ENCODE measurements at places on chromosomes 16 and 17.

GRCh38 chr16:84947996-84948850 lies 63.1 kb downstream of the ZDHHC7 start:
- DNase-seq = no peak

DNA sequence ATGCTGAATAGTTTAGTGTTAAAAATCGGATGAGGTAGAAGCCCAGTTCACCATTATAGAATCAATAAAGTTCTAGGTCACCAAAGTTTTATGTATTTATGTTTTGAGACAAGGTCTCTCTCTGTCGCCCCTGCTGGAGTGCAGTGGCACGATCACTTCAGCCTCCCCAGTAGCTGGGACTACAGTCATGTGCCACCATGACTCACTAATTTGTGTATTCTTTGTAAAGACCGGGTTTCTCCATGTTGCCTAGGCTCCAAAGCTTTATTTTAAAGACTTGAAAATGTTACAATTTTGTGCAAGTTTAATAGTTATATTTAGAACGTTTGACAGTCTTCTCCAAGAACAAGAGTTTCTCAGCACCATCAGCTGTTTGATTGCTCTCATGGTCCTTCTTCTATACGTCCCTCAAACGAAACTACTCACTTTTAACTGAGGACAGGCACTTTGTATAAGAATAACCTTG lies 32.1 kb downstream of the NDE1 start:
- peak; percentile 25 for DNase-seq

DNA sequence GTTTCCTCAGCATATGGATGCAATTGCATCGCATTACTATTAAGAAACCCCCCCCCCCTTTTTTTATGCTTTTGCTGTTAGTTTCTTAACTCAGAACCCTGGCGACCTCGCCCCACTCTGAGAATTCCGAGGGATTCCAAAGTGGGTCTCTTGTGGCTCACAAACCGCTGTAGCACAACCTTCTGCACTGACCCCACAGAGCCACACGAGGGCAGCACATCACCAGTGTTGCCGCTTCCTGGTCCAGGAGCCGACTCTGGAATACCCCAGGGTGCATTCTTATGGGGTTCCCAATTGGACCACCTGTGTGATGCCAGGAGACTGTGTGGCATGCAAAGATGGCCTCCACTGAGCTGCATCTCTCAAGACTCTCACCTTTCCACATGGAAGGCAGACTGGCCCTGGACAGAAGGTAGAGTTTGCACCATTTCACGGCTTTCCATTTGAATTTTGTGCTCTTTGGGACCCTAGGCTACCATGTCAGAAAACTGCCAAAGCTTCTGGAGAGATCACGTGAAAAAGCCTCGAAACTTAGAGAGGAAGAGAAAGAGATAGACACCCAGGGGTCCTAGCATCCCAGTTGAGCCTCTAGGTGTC lies 432.7 kb upstream of the ASIC2 start:
- no peak for DNase-seq

DNA sequence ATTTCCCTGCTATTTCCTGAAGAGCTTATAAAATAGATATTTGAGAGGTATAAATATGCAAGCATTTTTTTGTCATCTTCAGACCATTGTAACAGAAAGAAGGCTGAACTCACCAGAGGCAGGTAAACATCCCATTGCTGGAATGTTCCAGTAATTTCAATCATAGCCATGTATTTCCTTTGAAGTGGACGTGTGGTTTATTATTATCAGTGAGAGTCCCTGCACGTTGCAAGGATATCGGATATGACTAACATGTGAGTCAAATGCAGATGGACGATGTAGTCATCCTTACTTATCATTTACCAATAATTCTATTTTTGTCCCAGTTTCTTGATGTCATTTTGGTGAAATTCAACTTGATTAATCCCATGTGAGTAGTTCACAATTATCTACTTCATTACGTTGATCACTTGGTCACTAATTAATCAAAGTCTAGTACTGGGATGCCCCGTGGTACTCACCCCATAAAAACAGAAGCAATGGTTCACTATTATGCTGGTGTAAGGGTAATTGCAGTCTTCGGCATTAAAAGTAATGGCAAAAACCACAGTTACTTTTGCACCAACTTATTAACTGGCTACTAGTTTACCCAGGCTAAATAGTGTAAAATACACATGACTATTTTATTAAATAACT lies 89.5 kb downstream of the VAT1L start:
- no peak for DNase-seq

GRCh38 chr16:12296991-12297390 lies 320.5 kb downstream of the SNX29 start:
- no peak for DNase-seq

- no peak for DNase-seq
Observed at GRCh38 chr16:80710918-80711317, 93.5 kb downstream of the CDYL2 start.

DNA sequence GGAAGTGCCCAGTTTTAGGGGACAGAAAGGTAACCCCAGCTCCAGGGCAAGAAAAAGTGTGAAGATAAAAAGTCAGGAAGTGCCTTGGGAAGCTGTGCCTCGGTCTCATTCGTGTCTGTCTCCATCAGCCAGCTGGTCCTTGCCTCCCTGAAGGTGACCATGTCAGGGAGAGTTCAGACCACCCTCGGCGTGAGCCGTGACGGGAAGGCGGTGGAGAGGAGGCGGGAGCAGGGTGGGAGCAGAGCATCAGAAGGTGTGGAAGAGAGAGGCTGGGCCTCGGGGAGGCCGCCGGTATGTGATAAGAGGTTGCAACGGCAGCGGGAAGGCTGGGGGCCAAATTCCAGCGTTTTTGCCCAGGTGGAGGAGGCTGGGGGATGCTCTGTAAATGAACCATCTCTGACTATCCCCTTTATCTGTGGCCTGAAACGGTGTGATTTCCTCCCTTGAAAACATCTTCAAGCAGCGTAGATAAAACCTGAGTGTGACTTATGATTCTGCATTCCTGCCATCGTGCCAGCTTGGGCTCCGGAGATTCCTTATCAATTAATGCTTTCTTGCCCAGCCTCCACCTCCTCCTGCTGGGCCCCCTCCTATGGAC lies 251.8 kb downstream of the IRF8 start:
- no peak for DNase-seq

DNA sequence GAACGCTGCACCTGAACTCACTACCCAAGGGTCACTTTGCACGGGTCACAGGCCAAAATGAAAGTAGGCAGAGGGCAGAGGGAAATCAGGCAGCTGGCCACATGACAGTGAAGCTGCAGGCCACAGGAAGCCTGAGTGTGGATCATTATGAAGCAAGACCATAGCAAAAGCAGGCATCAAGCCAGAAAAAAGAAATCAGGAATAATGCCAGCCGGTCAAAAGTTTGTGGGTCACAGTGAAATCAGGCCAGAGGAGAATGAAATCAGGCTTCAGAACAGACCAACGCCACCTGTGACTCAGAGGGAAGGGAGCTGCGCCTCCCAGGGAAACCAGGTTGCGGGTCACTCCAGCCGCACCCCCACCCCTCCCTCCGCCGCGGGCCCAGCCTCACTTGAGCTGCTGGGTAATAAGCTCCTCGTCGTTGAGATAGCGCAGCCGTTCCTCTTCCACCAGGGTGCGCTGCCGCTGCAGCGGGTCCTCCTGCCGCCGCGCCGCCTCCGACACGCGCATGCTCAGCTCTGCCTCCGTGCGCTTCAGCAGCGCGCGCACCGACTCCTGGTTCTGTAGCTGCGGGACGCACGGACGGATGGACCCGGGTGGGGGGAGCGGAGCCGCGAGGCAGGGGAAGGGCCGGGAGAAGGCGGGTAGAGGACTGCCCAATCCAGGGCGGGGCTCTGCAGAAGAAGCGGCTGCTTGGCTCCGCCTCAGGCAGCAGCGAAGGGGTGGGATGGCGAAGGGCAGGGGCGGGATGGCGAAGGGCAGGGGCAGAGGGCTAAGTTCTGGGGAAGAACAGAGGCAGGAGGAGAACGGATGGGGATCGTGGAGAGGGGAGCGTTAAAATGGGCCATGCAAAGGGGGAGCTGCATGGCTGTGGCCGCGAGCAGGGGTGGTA lies 47.7 kb downstream of the SRCIN1 start:
- DNase-seq = peak; percentile 89

GRCh38 chr16:46844771-46845170 lies 13.8 kb upstream of the C16orf87 start:
- no peak for DNase-seq

DNA sequence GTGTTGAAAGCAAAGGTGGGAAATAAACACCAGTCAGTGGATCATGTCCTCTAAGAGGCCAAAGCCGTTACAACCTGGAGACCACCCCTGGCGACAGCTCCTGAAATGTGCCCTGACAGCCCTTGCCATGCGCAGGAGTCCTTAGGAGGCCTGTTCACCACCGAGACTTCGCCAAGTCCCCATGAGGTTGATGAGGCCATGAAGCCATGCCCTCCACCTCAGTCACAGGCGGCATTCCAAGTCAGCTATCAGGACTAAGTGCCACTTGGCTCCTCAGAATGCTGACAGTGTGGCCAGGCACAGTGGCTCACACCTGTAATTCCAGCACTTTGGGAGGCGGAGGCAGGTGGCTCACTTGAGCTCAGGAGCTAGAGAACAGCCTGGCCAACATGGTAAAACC lies 27.1 kb downstream of the ADAM11 start:
- DNase-seq = no peak

DNA sequence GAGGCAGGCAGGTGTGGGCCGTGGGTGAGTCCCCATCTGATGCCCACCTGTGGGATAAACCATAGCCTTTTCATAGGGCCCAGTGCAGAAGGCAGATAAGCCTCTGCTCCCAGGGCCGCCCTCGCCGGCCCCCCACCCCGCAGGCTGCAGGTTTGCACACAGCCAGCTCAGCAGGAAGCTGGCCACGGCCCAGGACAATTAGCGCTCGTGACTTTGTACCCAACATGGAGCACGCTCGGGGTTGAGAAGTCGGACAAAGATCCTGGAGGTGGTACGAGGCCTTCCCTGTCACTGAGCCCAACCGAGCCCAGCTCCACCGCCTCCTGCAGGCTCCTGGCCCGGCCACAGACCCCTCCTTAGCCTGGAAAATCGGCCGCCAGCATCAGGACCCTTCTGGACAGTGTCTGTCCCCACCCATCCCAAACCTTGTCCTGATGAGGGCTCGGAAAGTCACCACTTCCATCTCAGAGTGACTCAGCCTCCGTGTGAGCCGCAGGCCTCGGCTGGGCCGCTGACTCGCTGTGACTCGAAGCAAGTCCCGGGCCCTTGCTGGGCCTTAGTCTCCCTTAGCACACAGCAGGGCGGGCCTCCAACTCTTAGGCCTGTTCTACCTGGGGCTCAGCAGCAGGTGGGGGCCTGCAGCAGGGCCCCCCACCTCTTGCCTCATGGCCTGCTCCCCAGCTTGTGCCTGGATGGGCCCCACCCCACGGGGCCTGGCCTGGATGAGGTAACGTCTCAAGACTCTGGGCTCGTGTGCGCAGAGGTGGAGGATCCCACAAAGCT lies 22.7 kb downstream of the FAM83G start:
- no peak for DNase-seq

- DNase-seq = no peak
Observed at GRCh38 chr17:7982173-7982572, 20.2 kb upstream of the GUCY2D start.

GRCh38 chr16:25729188-25729915 lies 37.6 kb downstream of the HS3ST4 start:
- DNase-seq = no peak

DNA sequence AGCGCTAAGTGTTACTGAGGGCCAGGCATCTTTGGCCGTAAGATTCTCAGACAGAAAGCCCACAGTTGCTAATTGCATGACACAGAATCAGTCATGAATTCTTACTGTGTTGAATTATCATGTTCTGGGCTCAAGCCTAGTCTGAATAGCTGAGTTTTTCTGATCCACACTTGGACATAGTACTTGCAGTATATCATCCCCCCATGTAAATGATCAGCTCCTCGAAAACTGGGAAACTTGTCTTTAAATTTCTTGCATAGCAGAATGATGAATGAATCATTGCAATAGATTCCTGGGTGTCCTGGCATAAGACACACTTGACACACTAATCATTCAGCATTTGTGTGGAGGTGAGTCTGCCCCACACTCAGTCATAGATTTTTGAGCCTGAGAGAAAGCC lies 2.2 kb downstream of the MLYCD start:
- DNase-seq = no peak

- no peak for DNase-seq
Observed at GRCh38 chr16:88635671-88636319, 2.6 kb upstream of the IL17C start.

GRCh38 chr17:17525311-17525710 lies 29.1 kb upstream of the RASD1 start:
- DNase-seq = no peak

GRCh38 chr16:84952335-84953189 lies 58.8 kb downstream of the ZDHHC7 start:
- peak; percentile 61 for DNase-seq

DNA sequence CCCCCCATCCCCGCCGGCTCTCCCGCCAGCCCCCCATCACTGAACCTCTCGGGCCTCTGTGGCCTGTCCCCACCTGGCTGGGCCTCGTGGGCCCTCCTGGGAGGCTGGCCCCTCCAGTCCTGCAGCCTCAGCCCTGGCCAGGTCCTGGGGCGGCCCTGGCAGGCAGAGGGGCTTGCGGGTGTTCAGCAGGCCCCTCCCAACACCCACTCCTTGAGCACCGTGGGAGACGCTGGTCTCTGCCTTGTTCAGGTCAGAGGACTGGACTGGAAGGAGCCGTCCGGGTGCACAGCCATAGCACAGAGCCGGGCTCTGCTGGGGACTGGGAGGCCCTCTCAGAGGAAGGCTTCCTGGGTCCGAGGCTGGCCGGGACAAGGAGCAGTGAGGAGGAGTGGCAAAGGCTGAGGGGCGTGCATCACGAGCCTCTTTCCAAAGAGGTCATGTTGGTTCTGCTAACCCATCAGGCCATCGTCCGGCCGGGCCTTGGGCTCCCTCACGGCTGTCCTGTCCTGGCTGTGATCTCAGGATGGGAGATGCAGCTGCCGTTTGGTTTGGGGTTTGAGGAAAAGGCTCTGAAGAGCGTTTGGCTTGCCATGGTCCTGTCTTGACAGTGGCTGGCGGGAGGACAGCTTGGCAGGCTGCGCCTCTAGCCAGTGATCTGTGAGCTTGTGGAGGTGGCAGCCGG lies 6.3 kb upstream of the PABPN1L start:
- DNase-seq = no peak
